Parietal lobe (tissue), 2 donors: ENCODE measurements at places on chromosomes 13 and 19. TPM values are rescaled to one million over a fixed set of nuclear protein-coding genes. Genes with fewer than 3 reads are reported as not detected.

The SPIB gene
- total RNA-seq: not detected

The RASAL3 gene
- total RNA-seq: 0.31 TPM

The ATP4A gene
- total RNA-seq: not detected

The NUCB1 gene
- total RNA-seq: 46.6 TPM

The SPRED3 gene
- total RNA-seq: 2.5 TPM

The BICRA gene
- 12.8 TPM for total RNA-seq

The KRTDAP gene
- total RNA-seq: not detected

The DMAC2 gene
- total RNA-seq: 15.7 TPM

The PRTN3 gene
- 0.94 TPM for total RNA-seq

The LILRA1 gene
- total RNA-seq: not detected

The DNAAF3 gene
- total RNA-seq: 0.94 TPM

The TMEM272 gene
- 1.9 TPM for total RNA-seq
